ENCODE measurements at places on chromosomes 6 and 20. TPM values are rescaled to one million over a fixed set of nuclear protein-coding genes. Genes with fewer than 3 reads are reported as not detected.

SLC17A1 gene
- not detected for total RNA-seq

DNA sequence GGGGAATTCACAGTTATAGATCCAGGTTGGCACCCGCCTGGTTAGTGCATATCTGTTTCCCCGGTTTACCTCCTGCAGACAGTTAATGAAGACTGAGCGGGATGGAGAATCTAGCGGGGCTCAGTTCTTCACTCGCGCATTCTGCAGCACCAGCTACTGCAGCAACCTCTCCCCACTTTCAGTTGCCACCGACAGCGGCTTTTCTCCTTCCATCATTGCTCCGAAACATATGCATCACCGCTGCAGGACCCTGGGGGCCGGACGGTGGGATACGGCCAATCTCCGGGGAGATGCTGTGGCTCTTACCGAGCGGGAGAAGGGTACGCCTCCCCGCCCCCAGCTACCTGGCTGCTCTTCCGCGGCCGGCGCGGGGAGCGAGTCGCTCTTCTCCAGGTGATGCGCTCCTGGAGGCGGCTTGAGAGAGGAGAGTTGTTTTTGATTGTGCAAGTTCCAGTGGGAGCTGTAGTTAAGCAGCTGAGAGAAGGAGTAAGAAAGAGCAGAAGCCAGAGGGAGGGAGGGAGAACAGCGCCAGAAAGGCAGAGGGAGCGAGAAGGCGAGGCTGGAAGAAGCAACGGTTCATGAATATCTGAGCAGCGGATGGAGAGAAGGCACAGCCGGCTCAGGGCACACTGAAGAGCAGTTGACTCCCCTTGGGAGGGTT is at the start of gene SGK1:
Gene SGK1, minus strand, starts transcription at position 642 of the 661 bp plus-strand sequence. CDS start 652 bp downstream, outside the sequence.
- DNase-seq = no peak
- peak within 1 kb of the TSS; percentile 75 for H3K27ac ChIP-seq
- peaks cover 14% of the 10 kb centered on the region for H3K4me1 ChIP-seq
- no peaks in the 10 kb centered on the region for H3K27me3 ChIP-seq
- H3K4me3 ChIP-seq = peak within 1 kb of the TSS; percentile 65

MROH8 gene
- 1.5 TPM for total RNA-seq

DNA sequence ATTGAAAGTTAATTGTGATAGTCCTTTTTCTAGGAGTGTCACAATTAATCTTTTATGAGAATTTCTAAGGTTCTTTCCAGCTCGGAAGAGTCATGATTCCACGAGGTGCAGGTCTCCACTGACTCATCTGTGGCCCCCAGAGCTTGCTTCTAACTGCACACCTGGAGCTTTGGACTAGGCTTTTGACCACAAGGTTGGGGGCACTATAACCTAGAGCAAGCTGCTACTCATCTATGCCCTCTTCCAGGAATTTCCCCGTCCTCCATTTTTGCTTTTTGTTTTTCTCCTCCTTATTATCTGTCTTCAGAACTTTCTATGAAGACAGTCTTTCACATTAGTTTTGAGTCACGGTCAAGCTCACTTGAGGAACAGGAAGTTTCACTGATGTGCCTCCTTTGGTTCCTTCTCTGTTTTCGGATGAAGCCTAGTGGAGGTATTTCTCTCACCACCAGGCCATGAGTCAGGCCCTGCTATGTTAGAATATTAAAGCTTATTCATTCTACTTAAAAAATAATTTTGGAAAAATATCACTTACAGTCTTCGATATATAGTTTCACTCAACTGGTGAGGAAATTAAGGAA is 119.2 kb upstream of the INSM1 start:
- no peaks in the 10 kb centered on the region for H3K36me3 ChIP-seq
- no peaks in the 10 kb centered on the region for H3K27me3 ChIP-seq
- no peak overlapping the region for H3K4me3 ChIP-seq
- H3K27ac ChIP-seq = no peak overlapping the region
- DNase-seq = no peak

PI3 gene
- total RNA-seq = 234 TPM

DNA sequence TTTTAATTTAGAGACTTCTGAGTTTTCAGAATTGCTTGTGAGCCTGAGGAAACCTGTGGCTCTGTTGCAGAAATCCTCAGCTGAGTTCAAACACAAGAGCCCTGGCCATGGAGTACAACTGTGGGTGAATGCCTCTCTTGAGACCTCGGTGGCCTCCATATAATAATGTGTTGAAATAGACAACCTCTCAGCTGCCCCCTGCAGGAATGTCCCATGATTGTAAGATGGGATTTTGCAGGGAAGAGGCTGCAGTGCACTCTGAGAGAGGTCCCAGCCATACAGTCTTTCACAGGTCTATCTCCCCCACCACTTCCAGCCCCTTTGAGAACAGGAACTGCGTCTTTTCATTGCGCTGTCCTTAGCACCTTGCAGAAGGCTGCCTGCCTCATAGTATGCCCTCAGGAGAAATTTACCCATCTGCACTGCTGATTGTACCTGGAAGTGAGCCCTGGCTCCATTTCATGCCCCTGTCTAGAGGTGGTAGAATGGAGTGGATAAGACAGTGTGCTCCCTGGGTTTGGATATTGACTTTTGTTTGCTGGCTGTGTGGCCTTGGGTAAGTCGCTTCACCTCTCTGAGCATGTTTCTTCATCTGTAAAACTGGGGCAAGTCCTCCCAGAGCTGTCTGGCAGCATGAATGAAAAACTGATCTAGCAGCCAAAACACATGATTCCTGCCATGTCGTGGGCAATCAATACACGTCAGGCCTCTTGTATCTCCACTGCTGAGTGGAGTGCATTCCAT is 16.8 kb upstream of the CDH22 start:
- no peaks in the 10 kb centered on the region for H3K27me3 ChIP-seq
- no peak overlapping the region for H3K27ac ChIP-seq
- H3K4me1 ChIP-seq = no peaks in the 10 kb centered on the region
- DNase-seq = no peak
- no peaks in the 10 kb centered on the region for H3K36me3 ChIP-seq

DNA sequence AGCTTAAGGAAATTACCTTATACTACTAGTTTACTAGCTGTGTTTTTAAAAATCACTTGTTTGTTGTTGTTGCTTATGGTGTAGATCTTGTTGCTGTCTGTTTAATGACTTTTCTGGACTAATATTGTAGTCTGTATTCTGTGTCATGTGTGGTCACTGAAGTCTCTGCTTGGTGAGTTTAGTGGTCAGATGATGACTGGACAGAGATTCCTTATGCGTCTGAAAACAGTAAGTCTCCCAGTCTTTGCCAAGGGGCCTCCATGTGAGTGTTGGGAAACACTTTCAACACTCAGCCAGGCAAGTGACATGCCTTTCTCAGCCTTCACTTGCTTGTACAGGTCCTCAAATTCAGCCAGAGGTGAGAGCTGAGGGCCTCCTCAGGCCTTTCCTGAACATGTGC is 256.9 kb upstream of the RNF24 start:
- H3K27ac ChIP-seq = no peak overlapping the region
- DNase-seq = no peak
- no peak overlapping the region for H3K4me3 ChIP-seq
- no peaks in the 10 kb centered on the region for H3K27me3 ChIP-seq
- H3K4me1 ChIP-seq = no peaks in the 10 kb centered on the region

GRCh38 chr6:15521582-15521981 is 141.2 kb downstream of the DTNBP1 start:
- DNase-seq = no peak
- no peaks in the 10 kb centered on the region for H3K27me3 ChIP-seq
- H3K36me3 ChIP-seq = no peaks in the 10 kb centered on the region

DNA sequence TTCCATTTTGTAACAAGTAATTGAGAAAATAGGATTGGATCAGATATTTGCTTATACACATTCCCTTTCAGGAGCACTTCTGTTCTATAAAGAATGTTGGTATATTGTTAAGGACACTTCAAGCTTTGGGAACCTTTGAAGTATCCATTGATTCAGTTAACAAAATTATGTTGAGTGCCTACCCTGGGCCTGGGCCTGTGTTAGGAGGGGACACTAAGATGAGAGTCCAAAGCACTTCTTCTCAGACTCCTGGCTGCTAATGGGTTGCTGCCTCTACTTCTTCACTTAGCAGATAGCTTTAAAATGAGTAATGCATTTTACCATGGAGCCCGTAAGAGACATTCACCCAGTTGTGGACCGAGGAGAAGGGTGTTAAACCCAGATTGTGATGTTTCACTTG is 40.3 kb downstream of the PTPN1 start:
- no peaks in the 10 kb centered on the region for H3K36me3 ChIP-seq
- no peak overlapping the region for H3K4me3 ChIP-seq
- DNase-seq = no peak
- no peak overlapping the region for H3K27ac ChIP-seq
- H3K27me3 ChIP-seq = no peaks in the 10 kb centered on the region
- peaks cover 53% of the 10 kb centered on the region for H3K4me1 ChIP-seq

RBPJL gene
- total RNA-seq = not detected

GRCh38 chr20:52972190-52972937 is at the start of gene TSHZ2:
Gene TSHZ2 (plus strand): TSS chr20:52972358. CDS start chr20:52973294, 936 bp downstream.
- H3K27ac ChIP-seq = peak within 1 kb of the TSS; percentile 62
- H3K36me3 ChIP-seq = no peaks in the 10 kb centered on the region
- H3K4me1 ChIP-seq = peaks cover 13% of the 10 kb centered on the region
- DNase-seq = no peak
- peak within 1 kb of the TSS; percentile 49 for H3K4me3 ChIP-seq

DNA sequence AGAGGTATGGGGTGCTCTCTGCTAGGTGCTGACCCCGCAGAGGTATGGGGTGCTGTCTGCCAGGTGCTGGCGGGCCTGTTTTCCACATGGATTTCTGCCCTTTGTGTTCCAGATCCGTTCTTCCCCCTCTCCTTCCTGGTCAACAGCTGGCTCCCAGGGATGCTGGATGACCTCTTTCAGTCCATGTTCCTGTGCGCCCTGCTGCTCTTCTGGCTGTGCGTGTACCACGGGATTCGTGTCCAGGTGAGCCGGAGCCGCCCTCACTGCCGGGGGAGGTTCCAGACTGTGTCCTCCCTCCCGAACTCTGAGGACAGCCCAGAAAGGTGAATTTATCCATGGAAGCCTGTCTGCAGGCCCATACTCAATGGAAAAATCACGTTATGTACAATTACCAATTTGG is 36.3 kb downstream of the DYNLT1 start:
- no peak overlapping the region for H3K27ac ChIP-seq
- no peak for DNase-seq
- H3K27me3 ChIP-seq = no peaks in the 10 kb centered on the region
- H3K4me1 ChIP-seq = no peaks in the 10 kb centered on the region
- H3K36me3 ChIP-seq = peaks cover 47% of the 10 kb centered on the region
- no peak overlapping the region for H3K4me3 ChIP-seq

GRCh38 chr20:63978319-63979228 is 868 bp downstream of the SAMD10 start:
- no peaks in the 10 kb centered on the region for H3K36me3 ChIP-seq
- peak overlapping the region; percentile 65 for H3K27ac ChIP-seq
- H3K27me3 ChIP-seq = no peaks in the 10 kb centered on the region
- no peak for DNase-seq

- H3K27me3 ChIP-seq = no peaks in the 10 kb centered on the region
- no peak overlapping the region for H3K27ac ChIP-seq
- no peaks in the 10 kb centered on the region for H3K36me3 ChIP-seq
- no peak overlapping the region for H3K4me3 ChIP-seq
Measured at GRCh38 chr20:47809161-47809960, 24.1 kb upstream of the SULF2 start.

GRCh38 chr6:47335466-47335865 is 25.8 kb upstream of the TNFRSF21 start:
- H3K4me3 ChIP-seq = no peak overlapping the region
- DNase-seq = no peak
- no peaks in the 10 kb centered on the region for H3K36me3 ChIP-seq
- no peak overlapping the region for H3K27ac ChIP-seq
- H3K4me1 ChIP-seq = no peaks in the 10 kb centered on the region
- no peaks in the 10 kb centered on the region for H3K27me3 ChIP-seq

DNA sequence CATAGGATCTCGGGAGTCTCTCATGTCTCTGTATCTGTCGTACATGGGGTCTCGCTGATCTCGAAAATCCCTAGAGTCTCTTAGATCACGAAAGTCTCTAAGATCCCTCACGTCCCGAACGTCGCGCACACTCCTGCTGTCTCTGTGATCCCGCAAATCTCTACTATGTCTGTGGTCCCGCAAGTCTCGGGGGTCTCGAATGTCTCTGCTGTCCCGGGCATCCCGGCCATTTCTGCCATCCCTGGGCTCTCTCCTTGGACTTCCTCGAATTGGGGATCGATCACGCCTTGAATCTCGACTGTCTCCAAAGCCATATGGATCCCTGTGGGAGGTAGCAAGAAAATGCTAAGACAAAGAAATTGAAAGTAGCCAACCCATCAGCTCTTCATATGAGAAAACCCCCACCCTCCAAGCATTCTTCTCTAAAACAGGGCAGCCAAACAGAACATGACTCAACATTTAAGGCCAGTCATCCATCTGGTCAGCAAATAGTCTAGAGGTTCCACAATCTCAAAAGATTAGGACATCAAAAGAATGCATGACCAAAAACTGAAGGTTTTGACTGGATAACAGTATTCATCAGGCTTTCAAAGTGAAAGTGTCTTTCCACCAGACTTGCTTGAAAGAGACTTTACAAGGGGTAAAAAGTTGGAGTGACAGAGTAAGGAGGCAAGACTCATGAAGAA is 19.4 kb downstream of the NCOA5 start:
- peaks cover 61% of the 10 kb centered on the region for H3K36me3 ChIP-seq
- no peaks in the 10 kb centered on the region for H3K4me1 ChIP-seq
- H3K4me3 ChIP-seq = no peak overlapping the region
- H3K27ac ChIP-seq = no peak overlapping the region
- DNase-seq = no peak

KCNK5 gene
- 16.7 TPM for total RNA-seq

DNA sequence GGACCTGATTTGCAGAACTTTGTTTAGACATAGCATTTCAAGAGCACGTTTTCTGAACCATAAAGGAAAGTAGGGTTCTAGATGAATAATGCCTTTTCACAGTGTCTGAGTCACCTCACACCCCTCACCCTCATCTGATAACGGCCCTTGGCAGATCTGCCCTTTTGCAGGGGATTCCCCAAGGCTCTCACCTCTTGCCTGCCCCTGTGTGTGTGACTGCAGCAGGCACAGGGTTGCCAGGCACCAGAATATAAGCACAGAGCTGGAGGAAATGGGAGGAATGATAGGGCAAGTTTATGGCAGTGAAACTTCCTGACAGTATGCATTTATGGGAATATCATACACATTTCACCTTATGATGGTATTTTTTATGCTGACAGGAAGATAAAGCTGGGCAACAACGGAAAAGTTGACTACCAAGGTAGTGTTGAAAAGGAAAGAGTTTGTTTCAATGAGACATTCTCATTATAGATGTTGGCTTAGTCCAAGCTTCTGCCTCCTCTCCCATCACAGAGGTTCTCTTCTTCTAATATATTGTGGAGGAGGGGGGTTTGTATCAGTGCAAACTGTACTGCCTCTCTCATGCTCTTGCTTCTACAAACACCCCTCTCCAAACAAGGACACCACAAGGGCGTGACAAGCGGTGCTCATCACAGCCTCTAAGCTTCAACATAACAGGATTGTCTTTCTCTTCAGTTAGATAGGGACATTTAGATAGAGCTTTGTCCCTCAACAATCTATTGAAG is 101.5 kb upstream of the BACH2 start:
- no peaks in the 10 kb centered on the region for H3K27me3 ChIP-seq
- H3K36me3 ChIP-seq = no peaks in the 10 kb centered on the region
- no peak overlapping the region for H3K27ac ChIP-seq
- no peak overlapping the region for H3K4me3 ChIP-seq
- H3K4me1 ChIP-seq = no peaks in the 10 kb centered on the region
- DNase-seq = no peak

CST5 gene
- total RNA-seq = not detected

AGPAT4 gene
- 6.9 TPM for total RNA-seq

- no peaks in the 10 kb centered on the region for H3K36me3 ChIP-seq
- H3K27me3 ChIP-seq = no peaks in the 10 kb centered on the region
- H3K27ac ChIP-seq = no peak overlapping the region
- H3K4me1 ChIP-seq = no peaks in the 10 kb centered on the region
- no peak for DNase-seq
Measured at GRCh38 chr6:110147870-110148269, 31.6 kb downstream of the WASF1 start.
